ENCODE measurements at places on chromosomes 16 and 17. TPM values are rescaled to one million over a fixed set of nuclear protein-coding genes. Genes with fewer than 3 reads are reported as not detected.

GRCh38 chr16:53937161-53937880 is 233.4 kb downstream of the FTO start:
- DNase-seq: no peak

GRCh38 chr16:11550791-11551498 is 35.8 kb downstream of the LITAF start:
- no peak for DNase-seq

GRCh38 chr17:76527430-76528111 is 9.9 kb downstream of the CYGB start:
- DNase-seq: peak; percentile 57

- DNase-seq: no peak
Observed at GRCh38 chr17:50210240-50211225, 9.1 kb upstream of the COL1A1 start.

DNA sequence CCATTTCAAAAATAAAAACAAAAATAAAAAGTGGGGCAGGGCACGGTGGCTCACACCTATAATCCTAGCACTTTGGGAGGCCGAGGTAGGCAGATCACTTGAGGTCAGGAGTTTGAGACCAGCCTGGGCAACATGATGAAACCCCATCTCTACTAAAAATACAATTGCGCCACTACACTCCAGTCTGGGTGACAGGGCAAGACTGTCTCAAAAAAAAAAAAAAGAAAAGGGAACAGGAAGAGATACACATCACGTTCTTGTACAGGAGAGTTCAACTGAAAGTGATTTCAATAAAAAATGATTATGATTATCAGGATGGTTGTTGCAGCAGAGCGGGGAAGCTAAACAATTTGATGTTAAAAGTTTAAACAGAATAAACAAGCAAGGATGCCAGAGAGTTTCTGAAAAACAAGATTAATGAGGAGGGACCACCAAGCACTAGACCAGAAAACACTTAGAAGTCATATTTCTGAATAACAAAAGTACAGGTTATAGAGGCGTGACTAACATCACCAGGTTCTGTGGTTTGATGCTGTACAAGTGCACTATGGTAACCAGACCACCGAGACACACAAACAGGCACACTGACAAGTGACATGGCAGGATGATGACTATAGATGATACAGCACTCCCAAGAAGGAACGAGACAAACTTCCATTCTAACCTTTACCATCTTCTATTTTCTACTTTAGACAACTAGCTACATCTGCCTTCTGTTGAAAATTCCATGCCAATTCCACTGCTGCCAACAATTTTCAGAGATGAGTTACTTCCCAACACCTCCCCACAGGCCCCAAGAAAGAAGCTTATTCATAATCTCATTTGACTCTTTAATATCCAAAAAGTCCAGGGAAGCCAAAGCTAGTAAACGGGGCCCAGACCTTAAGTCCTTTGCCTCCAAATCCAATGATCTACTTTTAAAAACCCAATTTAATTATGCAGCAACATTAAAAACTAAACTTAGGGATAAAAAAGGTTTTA is 11.8 kb downstream of the DNAJA2 start:
- DNase-seq: peak; percentile 31

GRCh38 chr16:1075546-1075945 is 3.0 kb downstream of the SSTR5 start:
- DNase-seq: no peak

- DNase-seq: no peak
Observed at GRCh38 chr17:19017401-19017800, 12.8 kb upstream of the FAM83G start.

GRCh38 chr16:49282690-49283375 is 1.2 kb upstream of the CBLN1 start:
- DNase-seq: no peak

The IRX5 gene
- not detected for total RNA-seq

The RAB37 gene
- 23.2 TPM for total RNA-seq

The KRTAP4-5 gene
- total RNA-seq: not detected
